ENCODE measurements at places on chromosomes 7 and 10. TPM values are rescaled to one million over a fixed set of nuclear protein-coding genes. Genes with fewer than 3 reads are reported as not detected.

The ARHGEF5 gene
- total RNA-seq: 22.6 TPM

The CPEB3 gene
- total RNA-seq: 1.3 TPM

The CTAGE15 gene
- not detected for total RNA-seq

GRCh38 chr7:24965831-24966708 lies 13.9 kb downstream of the OSBPL3 start:
- DNase-seq: no peak

The HSPA12A gene
- total RNA-seq: 13.7 TPM

GRCh38 chr10:52261362-52261761 lies 52.7 kb upstream of the DKK1 start:
- DNase-seq: no peak

The NUDT13 gene
- 1.9 TPM for total RNA-seq

GRCh38 chr7:157547611-157548010 lies 210.8 kb downstream of the DNAJB6 start:
- no peak for DNase-seq

The NPY gene
- not detected for total RNA-seq

All from kidney epithelial cell (primary cell).